ENCODE measurements at places on chromosomes 3 and 15.

GRCh38 chr3:49470714-49471420 is 800 bp downstream of the DAG1 start:
- no peak for DNase-seq

DNA sequence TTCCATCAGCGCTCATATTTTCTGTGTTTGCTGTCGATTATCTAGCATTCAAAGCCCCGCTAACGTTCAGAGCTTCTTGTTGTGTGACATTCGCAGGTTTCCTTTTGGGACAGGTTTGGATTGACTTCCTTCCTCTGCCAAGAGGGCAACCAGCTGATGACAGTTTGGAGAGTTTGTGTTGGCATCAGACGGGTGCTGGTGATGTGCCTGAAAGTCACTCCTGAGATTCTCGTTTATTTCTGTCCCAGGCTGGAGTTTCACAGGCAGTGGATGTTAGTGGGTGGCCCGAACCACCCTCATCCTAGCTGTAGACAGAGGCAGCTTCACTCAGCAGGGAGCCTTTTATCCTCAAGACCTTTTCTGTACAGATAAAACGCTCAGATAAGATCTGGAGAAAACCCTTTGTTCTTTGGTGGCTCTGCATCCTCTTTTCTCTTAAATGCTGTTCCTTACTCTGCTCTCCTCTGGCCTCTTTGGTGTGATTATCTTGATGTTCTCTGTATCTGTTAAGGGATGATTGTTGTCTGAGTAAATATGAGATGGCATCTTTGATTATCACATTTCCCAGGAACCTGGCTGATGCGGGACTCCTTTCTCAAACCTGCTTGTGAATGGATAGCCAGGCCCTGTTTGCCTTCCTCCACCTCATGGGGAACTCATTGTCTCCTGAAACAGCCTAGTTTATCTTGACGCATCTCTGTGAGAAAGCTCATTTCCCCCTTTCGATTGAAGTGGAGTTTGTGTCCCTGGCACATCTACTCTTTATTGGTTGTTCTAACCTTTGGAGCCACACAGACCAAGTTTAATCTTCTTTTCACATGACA is 35.9 kb downstream of the CGNL1 start:
- no peak for DNase-seq

GRCh38 chr15:42726114-42726513 is 10.8 kb downstream of the CDAN1 start:
- DNase-seq: no peak

- no peak for DNase-seq
Observed at GRCh38 chr3:10263646-10264363, 15.5 kb downstream of the TATDN2 start.

GRCh38 chr15:68550498-68551295 is 28.1 kb upstream of the CORO2B start:
- peak; percentile 62 for DNase-seq

- DNase-seq: no peak
Observed at GRCh38 chr15:43514241-43515057, 3.0 kb upstream of the MAP1A start.

GRCh38 chr3:127252446-127252845 is 35.4 kb downstream of the PRR20G start:
- no peak for DNase-seq

GRCh38 chr3:111913163-111913763 is 54.2 kb downstream of the PHLDB2 start:
- DNase-seq: no peak

GRCh38 chr15:68789091-68789490 is 31.6 kb downstream of the ANP32A start:
- DNase-seq: no peak

DNA sequence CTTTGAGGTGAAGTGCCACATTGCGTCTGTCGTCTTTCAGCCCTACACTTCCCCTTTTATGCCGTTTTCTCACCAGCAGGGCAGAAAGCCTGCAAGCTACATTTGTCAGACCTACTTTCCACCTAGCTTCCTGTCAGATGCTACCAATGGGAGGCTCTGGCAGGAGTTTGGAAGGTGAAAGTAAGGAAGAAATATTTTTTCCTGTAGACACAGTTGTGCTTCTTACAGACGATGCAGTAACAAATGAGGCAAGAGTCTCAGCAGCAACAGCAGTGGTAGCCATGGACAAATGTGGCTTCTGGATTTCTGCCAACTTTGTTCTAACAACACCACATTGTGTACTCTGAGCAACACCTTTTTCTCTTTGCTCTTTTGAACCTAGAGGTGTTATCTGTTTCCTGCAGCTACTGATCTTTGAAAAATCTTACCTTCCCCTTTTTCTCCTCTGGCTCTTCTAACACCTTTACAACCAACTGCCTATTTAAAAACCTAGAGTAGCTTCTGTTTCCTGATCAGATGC is 70.6 kb upstream of the STT3B start:
- DNase-seq: no peak

DNA sequence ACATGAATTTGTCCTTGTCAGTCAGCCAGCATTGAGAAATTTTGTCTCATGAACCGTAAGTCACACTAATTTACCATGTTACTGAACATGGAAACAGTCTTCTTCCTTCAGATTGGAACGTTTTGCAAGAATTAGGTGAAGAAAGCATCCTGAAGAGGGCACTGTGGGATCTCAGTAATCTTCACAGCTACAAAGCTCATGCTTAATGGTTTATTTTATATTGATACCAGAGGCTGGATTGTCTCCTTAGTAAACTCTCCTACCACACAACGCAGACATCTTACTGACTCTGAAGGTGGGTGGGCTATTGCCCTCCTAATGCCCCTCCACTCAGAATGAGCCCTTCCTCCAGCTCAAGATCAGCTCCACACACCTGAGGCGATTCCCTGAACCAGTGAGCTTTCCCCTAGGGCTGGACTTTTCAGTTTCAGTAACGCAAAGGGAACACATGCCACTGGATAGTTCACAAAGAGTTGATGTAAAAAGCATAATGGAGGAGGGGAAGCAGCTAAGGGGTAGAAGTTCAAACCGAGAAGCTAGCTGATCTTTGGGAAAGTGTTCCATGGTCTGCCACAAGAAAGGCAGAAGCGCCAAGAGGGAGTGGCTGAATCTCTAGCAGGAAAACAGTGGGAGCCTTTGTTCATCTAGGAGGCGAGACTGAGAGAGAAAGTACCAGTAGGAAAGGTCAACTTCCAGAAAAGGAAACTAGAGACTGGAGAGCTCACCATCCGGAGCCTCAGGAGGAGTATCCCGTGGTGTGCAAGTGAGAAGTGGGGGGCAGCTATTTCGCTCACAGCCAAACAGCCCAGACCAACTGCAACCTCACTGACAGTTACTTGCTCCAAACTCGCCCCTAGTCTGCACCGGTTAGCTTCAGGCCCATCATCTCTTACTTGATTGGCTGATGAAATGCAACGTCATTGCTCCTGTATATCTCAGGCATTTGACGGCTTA is at the start of gene SLC9C1:
Gene SLC9C1 (minus strand): TSS at position 849 of the 954 bp plus-strand sequence. CDS start 7,425 bp downstream, outside the sequence.
- DNase-seq: no peak

DNA sequence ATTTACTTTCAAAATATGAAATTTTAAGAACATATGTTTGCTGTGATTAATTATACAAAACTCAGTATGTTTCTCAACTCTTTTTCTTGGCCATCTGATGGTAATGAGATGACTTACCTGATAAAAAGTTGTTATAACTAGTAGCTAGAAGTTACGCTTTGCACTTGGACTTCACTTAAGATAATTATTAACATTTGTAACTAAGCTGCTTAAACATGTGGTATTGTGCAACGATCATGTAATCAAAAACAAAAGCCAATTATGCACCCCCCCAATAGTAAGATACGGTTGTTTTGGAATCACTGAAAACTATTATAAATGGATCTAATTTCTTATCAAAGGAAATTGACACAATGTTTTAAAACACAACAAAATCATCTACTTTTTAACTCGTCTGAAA is 342.9 kb downstream of the CNTN3 start:
- DNase-seq: no peak

GRCh38 chr15:76996526-76997401 is 1.8 kb downstream of the PSTPIP1 start:
- DNase-seq: no peak

DNA sequence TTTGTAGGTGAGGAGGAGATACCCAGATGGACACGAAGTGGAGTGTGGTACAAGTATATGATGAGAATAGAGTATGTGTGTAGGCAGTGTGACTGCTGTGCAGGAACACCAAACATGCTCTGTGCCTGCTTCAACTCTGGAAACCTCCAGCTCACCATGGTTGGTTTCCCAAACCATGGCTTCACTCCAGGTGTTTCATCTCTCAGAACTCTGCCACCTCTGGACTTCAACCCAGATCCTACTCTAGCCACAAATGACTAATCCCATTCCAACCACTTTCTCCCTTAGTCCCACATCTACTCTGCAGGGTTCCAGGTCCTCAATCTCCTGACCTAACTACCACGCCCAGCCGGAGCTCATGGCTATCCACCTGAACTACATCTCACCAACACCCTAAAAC is 102.1 kb downstream of the RYK start:
- DNase-seq: no peak

- DNase-seq: no peak
Observed at GRCh38 chr3:62325896-62326295, 47.5 kb downstream of the FEZF2 start.

DNA sequence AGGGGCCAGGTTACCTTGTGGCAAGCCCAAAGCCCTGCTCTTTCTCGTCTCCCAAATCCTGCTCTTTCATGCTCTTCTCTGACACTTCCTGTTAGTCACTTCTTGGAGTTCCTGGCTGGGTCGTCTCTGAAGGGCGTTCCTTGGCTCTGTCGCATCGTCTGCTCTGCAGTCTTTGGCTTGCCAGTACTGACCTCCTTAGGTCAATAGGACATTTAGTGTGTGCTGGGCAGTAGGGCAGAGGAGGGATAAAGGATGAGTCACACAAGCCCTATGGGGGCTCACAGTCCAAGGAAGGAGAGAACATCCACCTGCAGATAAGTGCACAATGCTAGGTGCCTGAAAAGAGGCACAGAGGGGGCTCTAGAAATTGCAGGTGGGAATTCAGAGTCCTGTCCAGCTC is 87.5 kb downstream of the FAM43A start:
- no peak for DNase-seq

DNA sequence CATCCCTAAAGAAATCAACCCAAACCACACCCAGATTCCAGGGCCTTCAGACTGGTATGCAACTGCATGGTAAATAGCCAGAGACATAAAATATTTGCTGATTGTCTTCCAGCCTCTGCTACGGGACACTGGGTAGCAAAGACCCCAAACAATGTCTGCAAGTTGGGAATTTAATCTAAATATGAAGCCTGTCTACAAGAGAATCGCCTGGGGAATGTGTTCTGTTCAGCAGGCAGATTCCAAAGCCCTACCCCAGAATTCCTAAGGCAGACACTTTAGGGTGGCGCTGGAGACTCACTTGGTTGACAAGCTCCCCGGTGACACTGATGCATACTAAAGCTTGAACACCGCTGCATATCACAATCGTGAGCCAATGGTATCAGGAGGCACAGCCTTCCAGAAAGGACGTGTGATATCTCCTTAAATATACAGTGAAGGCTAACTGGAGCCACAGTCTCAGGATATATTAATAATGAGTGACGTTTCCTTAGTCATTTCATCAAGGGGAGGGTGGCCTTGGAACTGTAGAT is 684.1 kb downstream of the NTRK3 start:
- no peak for DNase-seq

GRCh38 chr3:18812316-18812715 is 336.0 kb upstream of the KCNH8 start:
- no peak for DNase-seq

DNA sequence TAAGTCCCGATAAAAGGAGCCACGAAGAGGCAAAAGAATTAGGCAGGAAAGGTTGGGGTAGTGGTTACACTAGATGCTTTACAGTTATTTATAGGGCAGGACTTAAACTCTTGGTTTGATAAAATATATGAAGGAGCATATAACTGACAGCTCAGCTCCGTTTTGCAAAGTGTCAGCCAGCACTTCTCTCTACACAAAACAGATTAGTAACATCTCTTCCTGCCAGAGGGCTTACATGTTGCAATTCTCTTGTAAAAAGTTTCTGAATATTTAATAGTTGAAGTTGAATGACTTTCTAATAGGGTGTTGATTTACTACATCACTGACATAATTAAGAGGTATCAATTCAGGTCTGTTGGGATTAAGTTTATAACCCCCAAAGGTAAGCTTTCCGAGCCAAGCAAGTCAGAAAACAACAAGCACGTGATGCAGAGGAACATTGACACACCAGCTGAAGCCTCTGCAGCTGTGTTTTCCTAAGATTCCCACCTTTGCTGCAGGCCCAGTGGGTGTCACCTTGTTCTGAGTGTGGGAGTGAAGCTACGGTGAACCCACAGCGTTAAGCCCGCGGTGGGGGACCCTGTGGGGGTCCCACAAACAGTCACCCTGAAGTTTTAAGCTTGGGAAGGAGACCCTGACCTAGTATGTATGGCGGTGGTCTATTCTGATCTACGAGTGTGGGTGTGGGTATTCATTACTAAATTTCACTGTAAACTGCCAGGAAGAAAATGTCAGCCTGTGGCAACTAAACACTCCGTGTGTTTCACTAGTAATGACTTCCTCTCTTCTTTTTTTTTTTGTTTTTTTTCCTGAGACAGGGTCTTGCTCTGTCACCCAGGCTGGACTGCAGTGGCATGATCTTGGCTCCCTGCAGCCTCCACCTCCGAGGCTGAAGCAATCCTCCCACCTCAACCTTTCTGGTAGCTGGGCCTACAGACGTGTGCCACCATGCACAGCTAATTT is 22.0 kb upstream of the ATP13A3 start:
- DNase-seq: no peak

- DNase-seq: no peak
Observed at GRCh38 chr15:70608144-70608543, 155.2 kb downstream of the UACA start.

DNA sequence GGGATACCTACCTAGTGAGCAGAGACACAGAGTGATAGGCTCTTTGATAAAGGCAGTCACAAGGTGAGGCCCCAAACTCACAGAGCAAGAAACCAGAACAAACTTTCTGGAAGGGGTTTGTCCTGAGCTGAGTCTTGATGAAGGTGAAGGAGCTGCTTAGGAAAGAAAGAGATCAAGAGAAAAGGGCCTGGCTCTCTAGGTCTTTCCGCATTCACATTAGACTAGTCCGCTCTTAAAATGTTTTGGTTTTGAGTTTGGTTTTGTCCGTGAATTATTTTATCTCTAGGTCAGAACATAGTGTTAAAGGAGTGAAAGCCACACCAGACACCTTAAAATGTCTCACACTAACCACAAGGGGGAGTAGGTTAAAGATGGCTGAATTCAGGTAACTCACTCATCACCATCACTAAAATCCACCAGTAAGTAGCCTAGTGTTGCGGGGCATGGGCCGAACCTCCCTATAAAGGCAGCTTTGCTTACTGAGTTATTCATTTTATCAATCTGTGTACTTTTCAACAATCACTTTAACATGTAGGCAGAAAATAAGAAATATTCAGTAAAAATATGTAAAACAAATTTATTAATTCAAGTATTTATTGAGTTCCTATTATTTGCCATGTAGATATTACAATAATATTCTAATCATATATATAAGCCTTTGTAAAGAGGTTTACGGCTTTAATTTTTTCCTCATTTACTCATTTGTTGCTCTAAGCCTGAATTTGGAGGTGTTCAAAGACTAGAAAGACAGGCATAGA is 121.5 kb upstream of the TSC22D2 start:
- no peak for DNase-seq

GRCh38 chr15:71338827-71339542 is 223.7 kb downstream of the THSD4 start:
- DNase-seq: no peak

GRCh38 chr15:89672221-89673164 is 6.7 kb downstream of the PLIN1 start:
- no peak for DNase-seq

All from NCI-H187 (cell line).